ENCODE measurements at places on chromosomes 2 and 18.

DNA sequence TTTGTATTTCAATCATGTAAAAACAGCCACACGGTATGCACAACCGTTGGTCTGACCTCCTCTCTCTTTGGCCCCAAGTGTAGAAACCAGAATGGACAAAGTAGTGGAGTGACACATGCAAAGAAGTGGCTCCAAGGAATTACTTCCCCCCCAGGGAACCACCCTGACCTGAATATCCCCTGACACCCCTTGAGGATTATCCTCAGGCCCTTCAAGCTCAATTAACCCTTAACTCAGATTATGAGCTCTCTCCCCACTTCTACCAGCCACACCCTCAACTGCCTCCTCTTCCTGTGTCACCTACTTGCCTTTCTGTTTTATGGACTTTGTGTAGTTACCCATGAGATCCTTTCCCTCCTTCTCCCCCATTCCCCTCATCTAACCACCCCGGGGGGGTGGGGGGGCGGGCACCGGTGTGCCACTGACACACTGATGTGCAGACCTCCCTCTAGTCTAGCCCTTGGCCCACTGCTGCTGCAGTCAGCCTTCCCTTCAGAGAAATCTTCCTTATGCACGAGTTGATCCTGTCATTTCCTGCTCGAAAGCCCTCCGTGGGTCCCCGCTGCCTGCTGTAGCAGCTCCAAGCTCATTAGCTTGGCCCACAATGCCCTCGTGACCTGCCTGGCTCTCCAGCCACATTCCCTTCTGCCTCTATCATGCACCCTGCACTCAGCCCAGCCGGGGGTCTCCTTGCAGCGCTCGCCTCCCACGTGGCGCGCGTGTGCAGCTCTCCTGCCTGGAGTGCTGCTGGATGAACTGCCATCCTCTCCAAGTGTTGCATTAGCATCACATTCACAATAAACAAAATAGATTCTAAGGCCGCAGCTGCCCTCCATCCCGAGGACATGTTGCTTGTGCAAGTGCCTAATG is 40.1 kb upstream of the TMEM177 start:
- no peak for DNase-seq

DNA sequence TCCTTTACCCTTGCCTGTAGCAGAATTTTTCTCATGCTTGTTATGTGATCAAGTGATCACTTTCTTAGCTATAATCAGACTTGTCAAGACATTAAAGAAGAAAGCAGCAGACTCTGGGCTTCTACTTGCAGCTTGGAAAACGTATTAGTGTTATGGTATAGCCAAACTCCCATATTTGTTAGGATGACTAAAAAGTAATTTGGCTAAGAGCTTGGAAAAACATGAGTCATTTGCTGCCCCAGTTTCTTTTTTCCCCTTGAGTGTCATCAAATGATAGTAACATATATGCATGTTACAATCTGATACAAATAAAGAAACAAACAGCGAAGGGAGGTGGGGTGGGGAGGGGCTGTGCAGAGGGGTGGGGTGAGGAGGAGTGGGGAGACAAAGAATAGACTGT is 155.5 kb downstream of the IKZF2 start:
- no peak for DNase-seq

DNA sequence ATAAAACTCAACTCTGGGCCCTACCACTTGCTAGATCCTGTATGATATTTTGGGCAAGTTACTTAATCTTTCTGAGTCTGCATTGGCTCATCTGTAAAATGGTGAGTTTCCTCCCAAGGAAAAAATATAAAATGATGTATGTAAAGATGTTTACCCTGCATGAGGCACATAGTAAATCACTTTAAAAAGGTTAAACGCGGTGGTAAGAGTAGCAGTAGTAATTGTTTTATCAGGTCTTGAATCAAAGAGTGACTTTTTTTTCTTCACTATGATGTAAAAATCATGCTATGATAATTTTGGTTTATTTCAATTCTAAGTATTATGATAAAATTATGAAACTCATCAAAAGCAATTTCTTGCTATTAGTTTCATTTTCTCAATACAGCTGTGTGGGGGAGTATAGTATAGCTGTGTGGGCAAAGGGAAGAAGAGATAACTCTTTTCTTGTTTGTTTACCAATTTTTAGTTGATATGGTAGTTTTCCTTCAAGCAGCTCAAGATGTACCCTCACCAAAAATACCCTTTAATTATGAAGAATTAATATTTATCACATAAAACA is 10.7 kb downstream of the ARHGAP15 start:
- DNase-seq: no peak

DNA sequence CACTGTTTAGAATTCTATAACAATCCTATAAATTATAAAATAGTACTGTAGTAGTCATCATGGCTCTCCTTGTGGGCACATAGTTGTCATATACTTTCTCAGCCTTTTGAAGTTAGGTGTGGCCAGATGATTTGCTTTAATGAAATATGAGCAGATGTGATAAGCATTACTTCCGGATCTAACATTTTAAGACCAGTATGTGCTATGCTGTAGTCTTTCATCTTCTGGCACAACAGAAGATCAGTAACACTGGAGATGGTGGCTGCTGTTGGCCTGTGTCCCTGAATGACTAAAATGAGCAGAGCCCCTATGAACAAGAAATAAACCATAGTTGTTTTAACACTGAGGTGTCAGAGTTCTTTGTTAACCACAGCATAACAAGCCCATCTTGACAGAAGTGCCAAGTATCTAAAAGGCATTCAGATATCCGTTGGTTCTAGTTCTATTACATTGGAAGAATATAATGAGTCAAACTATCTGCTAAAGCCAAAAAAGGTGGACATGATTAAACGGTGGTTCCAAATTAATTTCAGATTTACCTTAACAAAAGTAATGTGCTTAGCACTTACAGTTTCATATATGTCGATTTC is 6.3 kb downstream of the MEX3C start:
- DNase-seq: no peak

GRCh38 chr2:110115291-110116032 is at the start of gene MALL:
MALL (minus strand) TSS chr2:110115822; CDS start chr2:110115792, 30 bp downstream.
- DNase-seq: no peak

DNA sequence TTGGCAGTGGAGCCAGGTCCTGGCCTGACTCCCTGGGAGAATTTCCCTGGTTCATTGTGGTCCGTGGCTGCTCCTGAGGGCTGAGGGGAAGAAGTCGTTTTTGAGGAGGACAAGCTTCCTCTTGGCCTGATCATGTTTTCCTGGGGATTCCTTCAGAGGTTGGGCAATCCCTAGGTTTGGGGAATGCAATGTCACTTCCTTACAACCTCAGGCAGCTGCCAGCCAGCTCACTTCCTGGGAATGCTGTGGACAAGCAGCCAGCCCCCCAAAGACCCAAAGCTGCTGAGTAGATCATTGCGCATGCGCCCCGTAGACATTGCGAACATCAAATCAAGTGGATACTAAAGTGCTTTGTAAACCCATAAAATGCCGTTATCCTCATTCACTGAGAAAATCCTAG is 7.7 kb upstream of the DNMT3A start:
- DNase-seq: no peak

GRCh38 chr2:238920053-238920452 is 72.2 kb downstream of the TWIST2 start:
- no peak for DNase-seq

DNA sequence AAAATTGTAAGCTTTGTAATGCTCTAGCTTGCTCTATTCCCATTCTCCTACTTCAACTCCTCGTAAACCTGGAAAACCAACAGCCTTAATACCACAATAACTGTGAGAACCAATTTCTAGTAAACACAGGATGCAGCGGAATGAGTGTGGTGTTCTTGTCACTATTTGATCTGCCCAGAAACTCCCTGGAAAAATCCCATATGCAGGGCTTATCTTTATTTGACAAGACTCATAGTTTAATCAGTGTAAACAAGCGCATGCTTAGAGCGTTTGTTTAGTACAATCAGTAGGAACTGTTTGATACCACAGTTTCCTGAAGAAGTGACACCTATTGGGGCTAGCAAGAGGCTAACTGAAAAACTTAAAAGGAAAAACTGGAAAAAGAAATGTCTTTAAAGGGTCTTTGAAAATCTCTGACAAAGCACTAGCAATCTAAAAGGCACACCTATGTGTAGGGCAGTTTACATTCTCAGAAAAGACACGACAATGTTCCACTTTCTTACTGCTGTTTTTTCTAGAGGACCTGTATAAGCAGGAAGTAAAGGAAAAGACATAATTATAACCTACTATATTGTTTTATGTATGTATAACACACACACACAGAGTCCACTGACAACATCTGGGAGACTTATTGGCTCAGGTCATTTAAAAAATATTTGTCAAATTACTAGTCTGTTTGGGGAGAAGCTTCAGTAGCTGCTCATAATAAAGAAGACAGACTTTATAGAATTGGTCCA is 241.4 kb upstream of the KLHL14 start:
- no peak for DNase-seq

DNA sequence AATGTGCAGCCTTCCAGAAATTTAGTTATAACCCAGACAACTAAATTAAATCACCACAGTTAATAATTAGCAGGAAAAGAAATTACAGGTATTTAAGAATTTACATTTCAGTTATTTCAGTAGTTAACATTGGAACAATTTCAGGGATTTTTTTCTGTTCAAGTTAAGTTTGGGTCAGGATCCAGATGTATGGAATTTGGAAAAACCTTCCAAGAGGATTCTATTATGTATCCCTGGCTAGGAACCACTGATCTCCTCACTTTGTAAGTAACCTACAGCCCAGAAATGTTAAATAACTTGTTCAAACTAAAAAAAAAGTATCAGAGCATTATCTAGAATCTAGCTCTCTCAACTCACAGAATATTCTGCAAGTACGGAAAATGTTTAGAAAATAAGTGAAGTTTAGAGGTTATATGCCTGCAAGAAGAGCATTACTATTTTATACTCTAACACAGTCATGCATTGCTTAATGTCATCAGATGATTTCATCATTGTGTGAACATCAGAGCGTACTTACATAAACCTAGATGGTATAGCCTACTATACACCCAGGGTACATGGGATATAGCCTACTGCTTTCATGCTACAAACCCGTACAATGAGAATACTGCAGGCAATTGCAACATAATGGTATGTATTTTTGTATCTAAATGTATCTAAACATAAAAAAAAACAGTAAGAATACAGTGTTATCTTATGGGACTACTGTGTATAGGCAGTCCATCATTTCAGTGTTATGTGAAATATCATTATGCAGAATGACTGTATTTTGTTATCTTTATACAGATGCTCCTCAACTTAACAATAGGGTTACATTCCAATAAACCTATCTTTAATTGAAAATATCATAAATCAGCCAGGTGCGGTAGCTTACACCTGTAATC is 6.1 kb downstream of the NCKAP1 start:
- DNase-seq: no peak
